ENCODE measurements at places on chromosomes 7 and 10. TPM values are rescaled to one million over a fixed set of nuclear protein-coding genes. Genes with fewer than 3 reads are reported as not detected.

IFIT1B gene
- total RNA-seq: not detected

DNA sequence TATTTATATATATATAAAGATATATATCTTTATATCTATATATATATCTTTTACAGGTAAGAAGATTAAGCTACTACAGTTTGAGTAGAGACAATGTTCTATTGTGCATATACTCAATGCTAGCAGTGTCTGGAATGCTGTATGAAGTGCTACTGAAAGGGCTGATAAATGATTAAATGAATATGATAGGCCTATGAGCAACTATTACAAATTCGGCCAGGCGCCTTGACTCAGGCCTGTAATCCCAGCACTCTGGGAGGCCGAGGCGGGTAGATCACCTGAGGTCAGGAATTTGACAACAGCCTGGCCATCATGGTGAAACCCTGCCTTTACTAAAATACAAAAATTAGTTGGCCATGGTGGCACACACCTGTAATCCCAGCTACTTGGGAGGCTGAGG is 297.1 kb downstream of the CACNA2D1 start:
- no peaks in the 10 kb centered on the region for H3K4me1 ChIP-seq
- H3K27me3 ChIP-seq: no peaks in the 10 kb centered on the region
- no peaks in the 10 kb centered on the region for H3K36me3 ChIP-seq
- H3K4me3 ChIP-seq: no peak overlapping the region
- DNase-seq: no peak

- no peak overlapping the region for H3K27ac ChIP-seq
- no peaks in the 10 kb centered on the region for H3K36me3 ChIP-seq
- no peak overlapping the region for H3K4me3 ChIP-seq
These were observed 206.8 kb downstream of the SKIDA1 start for GRCh38 chr10:21318540-21319167.

DNA sequence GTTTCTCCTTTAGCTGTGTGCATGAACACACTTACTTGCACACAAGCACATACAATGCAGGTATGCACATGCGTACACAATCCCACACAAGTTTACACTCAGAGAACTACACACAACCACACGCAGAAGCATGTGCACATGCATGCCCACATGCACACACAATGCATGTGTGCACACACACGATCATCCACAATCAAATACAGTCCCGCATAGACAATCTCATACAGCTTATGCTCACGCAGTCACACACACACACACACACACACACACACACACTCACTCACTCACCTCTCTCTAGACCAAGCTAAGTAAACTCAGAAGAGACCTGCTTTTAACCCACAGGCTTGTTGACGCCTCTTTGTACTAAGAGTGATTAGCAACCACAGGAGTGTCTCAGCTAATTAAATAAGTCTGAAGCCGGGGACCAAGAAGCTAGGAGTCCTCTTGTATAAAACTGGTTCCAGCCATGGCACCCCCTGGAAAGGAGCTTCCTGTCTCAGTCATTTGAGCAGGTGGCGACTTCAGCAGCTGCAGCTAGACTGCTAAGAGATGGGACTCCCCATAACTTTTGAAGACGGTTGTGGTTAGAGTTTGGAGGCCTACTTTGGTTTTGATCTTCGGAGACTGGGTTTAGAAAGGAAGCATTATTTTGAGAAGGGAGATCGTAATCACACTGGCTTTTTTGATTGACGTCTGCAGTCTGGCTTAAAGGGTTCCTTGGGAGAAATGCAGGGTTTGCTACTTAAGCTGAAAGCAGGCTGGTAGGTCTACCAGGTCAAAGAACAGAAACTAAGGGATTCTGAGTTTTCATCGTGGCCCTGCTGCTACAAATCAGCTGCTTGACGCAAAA is 82.3 kb upstream of the ADRB1 start:
- H3K36me3 ChIP-seq: no peaks in the 10 kb centered on the region
- peak overlapping the region; percentile 50 for H3K4me3 ChIP-seq
- no peak for DNase-seq
- H3K4me1 ChIP-seq: peaks cover 59% of the 10 kb centered on the region
